ENCODE measurements at places on chromosomes 12 and 14.

GRCh38 chr12:132495629-132496357, 5.8 kb downstream of the FBRSL1 start:
- DNase-seq = no peak

GRCh38 chr14:89767131-89767530, 187.4 kb downstream of the EFCAB11 start:
- DNase-seq = no peak

DNA sequence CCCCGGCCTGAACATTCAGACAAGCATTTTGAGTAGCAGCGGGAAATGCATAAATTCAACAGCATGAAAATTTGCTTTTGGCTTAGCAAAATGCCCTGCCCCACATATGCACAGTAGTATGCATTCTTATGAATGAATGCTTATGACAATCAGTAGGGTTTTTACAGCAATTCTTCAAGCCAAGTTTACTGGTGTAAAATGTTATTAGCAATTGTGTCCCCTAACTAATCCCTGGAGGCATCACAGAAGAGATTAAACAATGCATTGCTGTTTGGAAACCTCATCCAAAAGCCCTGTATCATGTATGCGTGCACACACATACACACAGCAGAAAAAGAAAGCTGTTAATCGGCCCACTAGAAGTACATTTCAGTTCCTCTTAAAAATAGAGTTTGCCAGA, 406.5 kb downstream of the LRIG3 start:
- DNase-seq = no peak

- no peak for DNase-seq
Measured at GRCh38 chr12:111211910-111212757, 156.8 kb downstream of the PHETA1 start.

DNA sequence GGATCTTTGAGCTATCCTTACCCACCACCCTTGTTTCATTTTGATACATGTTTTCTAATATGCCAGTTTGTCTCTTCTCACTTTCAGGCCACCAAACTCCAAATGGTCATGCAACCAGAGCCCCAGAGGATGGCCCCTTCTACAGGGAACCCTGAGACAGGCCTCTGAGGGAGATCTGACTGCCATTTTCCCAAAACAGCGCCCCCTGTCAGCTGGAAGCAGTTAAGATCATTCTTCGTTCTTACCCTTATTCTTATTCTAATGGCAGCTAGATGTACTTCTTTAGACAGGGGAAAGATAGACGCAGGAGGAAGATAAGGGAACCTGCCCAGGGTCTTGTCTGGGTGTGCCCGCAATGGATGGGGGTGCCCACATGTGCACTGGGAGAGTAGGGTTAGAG, 38.4 kb downstream of the C12orf56 start:
- DNase-seq = no peak

- no peak for DNase-seq
Measured at GRCh38 chr14:33444136-33444535, 505.5 kb downstream of the NPAS3 start.

DNA sequence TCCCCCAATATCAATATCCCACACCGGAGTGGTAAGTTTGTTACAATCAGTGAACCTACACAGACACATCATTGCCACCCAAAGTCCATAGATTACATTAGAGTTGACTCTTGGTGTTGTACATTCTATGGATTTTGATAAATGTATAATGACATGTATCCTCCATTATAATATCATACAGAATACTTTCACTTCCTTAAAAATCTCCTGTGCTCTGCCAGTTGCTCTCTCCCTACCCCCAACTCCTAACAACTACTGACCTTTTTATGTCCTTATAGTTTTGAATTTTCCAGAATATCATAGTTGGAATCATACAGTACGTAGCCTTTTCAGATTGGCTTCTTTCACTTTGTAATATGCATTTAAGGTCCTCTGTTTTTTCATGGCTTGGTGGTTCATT, 48.4 kb downstream of the SLC4A8 start:
- no peak for DNase-seq

DNA sequence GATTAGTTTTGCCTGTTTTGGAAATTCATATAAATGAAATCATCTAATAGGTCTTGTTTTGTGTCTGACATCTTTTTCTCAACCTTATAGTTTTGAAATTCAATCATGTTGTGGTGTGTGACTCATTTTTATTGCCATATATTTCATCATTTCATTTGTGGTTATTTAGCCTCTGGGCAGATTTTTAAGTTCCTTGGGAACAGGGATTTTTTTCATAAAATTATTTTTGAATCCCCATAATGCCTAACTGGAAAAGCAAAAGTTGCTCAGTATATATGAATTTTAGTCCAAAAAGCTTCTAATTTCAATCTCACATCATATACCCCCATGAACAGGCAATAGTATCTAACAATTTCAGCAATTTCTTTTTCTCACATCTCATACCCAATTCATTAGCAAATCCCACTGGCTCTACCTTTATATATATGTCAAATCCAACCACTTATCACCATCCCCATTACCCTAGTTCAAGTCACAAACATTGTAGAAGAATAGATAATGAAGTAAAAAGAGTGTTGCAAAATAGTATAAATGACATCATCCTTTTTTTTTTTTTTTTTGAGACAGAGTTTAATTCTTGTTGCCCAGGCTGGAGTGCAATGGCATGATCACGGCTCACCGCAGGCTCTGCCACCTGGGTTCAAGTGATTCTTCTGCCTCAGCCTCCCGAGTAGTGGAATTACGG, 2.6 kb upstream of the OR6J1 start:
- no peak for DNase-seq

DNA sequence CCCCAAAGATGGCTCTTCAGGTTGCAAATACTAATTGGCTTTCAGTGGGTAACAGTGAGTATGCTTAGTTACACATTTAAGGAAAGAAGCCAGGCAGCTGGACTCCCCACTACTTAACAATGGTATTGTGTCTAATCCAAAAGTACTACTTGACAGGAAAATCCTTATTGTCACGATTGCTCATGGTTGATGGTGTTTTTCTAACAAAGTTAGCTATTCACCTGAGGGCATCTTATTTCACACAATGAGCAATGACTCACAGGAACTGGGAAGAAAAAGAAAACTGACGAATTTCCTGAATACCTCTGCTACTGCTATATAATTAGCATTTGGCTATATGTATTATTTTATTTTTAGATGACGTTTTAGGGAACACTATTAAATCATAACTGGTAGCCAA, 33.4 kb upstream of the ALG10 start:
- no peak for DNase-seq

- DNase-seq = no peak
Measured at GRCh38 chr12:13790317-13790716, 191.1 kb downstream of the GRIN2B start.

DNA sequence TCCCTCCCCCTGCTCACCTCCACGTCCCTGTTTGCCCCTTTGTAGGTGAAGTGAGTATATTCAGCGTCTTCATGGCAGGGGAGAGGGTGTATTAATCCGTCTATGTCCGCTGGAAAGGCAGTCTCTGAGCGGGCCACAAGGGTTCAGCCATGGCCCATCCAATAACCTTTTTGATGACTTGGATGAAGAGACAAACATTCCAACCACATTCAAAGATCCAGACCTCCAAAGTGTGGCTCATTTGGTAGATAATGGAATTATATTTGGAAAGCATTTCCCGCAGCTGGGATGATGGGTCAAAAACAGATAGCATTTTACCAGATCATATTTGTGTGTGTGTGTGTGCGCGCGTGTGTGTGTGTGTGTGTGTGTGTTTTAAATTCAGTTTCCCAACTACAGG, 345.9 kb downstream of the DPF3 start:
- no peak for DNase-seq

- no peak for DNase-seq
Measured at GRCh38 chr12:99136516-99136915, 491.4 kb downstream of the APAF1 start.

- DNase-seq = no peak
Measured at GRCh38 chr12:83408851-83409250, 722.1 kb downstream of the TMTC2 start.

DNA sequence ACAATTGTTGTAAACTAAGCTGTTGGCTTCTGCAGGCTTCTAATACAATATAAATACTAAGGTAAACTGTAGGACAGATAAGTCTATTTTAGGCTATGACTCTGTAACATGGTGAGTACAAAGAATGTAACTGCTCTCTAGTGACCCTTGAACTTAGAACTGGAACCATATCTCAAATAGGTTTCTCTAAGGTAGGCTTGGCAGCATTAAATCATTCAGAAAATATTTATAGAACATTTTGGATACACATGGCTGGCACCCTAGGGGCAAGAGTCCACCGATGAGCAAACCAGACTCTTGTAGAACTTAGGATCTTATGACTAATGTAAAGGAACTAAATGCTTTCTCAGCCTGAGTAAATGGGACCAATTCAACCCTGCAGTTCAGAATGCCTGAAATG, 19.4 kb upstream of the SLC25A3 start:
- DNase-seq = no peak

GRCh38 chr14:100549834-100550625, 37.2 kb downstream of the BEGAIN start:
- DNase-seq = no peak

GRCh38 chr14:58659846-58660245, 22.1 kb downstream of the DACT1 start:
- DNase-seq = no peak

GRCh38 chr14:50855558-50855957, 16.3 kb upstream of the ABHD12B start:
- DNase-seq = no peak

GRCh38 chr12:123836292-123836691, 74.2 kb downstream of the DNAH10 start:
- DNase-seq = no peak

GRCh38 chr12:90261283-90261682, 552.6 kb upstream of the ATP2B1 start:
- no peak for DNase-seq

DNA sequence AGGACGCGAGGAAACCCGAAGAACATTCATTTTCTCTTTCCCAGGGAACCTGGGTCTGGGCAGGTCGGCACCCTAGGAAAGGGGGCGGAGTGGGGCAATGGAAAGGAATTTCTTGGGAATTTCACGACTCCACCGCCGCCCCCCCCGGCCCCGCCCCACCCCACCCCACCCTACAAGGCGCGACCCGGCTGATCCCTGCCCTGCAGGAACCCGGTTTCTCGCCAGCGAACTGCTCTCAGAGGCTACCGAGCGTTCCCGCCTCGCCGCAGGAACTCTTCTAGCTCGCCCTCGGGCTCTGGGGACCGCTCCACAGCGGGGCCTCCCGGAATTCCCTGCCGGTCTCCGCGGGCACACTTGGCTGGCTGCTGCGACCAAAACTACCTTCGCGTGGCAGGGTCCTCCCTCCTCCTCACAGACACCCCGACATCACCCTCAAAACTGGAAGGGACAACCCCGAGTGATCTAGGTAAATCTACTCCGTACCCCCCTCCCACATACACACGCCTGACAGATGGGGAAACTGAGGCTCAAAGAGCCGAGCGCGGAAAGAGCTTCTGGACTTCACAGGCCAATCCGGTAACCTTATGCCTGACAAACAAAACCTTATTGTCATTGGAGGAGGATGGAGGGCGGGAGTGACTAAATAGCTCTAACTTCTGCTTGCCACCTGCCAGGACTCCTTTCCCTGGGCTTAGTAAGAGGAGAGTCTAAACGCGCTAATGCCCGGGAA, 785 bp upstream of the ACTN1 start:
- DNase-seq = peak; percentile 83

DNA sequence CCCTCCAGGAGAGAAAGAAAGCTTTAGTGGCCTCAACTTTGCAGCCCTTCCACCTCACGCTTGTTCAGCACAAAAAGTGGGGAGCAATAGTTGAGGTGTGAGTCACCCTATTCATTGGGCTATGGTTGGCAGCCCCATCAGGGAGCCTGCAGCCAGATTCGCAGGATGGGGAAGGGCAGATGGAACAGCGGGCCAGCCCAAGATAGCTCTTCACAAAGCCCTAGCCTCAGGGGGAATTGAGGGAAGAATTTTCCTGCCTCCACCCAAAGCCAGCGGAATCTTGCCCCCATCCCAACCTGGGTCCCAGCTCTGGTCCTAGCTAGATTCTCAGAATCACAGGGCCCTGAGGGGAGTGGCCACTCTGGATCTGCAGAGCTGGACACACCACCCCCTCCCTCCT, 3.6 kb upstream of the KRT5 start:
- no peak for DNase-seq

All from spleen (tissue), 13 donors.